ENCODE measurements at places on chromosomes 16 and 17.
A peak's percentile ranks its signal among the peaks of the same experiment; 100 is the strongest.

DNA sequence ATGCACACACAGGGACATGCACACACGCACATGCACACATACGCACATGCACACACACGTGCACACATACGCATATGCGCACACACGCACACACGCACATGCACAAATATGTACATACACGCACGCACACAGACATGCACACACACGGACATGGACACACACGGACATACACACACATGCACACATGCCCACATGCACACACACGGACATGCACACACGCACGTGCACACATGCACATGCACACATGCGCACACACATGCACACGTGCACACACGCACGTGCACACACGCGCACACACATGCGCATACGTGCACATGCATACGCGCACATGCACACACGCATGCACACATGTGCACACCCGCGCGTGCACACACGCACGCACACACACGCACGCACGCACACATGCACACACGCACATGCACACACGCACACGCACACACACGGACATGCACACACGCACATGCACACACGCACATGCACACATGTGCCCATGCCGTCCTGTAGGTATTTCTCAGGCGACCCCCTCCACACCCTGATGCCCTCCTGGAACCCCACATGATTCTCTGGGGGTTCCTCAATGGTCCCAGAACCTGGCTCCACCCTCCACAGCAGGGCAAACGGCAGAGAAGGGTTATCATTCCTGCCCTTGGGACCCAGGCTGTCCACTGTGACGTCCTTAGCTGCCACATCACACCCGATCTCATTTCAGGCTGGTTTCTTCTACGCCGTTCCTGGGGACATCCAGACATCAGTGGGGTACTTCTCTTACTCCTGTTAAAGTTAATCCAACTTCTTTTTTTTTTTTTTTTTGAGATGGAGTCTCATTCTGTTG, 9.6 kb upstream of the RBFOX3 start:
- DNase-seq = no peak

DNA sequence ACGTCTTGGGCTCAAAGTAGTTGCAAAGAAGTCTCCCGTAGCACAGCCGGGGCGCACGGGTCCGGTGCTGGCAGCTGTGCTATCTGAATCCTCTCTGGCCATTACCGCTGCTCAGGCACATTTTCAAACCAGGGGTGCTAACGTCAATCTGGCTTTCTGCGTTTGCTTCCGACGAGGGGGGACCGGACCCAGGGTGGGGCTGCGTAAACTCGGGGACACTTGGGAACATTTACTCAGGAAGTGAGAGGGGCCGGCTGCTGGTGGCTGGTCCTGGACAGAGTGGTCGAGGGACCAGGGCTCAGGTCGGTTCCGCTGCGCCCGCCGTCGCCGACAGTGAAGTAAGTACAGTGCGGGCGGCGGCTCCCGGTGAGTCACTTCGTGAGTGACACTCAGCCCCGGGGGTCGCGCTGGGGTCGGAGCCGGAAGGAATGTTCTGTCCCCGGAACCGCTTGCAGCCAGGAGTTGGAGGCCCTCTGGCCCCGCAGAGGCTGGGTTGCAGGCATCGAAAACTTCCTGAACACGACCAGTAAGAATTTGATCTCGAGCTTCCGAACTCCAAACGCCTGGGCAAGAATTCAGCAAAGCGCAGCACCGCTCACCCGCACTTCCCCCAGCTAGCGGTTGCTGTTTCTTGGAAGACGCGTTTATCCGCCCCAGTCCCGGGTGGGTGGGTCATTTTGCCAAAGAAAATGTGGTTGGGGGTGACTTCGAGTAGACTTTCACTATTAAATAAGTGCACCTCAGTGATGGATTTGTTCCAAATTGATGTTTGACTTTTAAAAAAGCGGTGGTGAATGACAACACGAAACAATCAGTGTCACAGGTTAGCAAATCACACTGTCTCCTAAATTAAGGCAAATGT, 1.4 kb upstream of the HS3ST3B1 start:
- peak; percentile 48 for DNase-seq

DNA sequence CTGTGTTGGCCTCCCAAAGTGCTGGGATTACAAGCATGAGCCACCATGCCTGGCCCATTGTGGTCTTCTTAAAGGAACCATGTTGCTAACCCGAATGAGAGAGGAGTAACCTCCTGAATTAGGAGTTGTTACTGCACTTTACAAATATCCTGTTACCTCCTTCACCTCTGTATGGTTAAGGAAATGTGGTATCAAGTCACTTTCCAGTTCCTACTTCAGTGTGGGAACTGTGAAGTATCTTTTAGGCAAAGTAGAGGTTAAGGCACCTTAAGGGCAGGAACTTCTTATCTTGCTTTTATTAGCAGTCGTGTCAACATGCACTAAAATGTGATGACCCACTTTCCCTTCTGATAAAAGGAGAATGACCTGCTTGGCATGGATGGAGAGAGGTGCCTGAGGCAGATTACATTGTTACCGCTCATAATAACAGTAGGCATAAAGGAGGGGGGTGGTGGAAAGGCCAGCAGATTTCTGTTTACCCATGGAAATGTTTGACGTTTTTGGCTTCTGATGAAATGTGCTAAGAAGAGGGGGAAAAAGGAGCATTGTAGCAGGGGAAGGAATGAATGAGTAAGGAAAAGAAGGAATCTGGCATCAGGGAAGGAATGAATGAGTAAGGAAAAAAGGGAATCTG, 28.5 kb downstream of the FTO start:
- DNase-seq = no peak

GRCh38 chr16:3246002-3246401, 10.4 kb downstream of the MEFV start:
- no peak for DNase-seq

DNA sequence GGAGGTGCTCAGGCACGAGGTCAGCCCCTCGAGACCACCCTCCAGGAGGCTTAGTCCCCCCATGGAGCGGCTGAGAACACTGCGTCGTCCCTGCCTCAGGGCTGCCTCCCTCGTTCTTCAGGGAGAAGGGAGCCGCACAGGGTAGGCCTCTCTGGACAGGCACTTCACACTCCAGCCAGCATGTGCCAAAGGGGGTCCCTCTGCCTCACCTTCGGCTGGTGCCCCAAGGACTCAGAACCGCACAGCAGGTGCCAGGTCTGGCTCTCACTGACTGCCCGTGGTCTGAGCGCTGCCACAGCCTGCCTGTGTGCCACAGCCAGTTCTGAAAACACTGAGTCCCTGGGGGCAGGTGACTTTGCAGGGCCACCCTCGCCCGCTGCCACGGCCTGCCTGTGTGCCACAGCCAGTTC, 7.1 kb downstream of the P2RX5 start:
- no peak for DNase-seq

DNA sequence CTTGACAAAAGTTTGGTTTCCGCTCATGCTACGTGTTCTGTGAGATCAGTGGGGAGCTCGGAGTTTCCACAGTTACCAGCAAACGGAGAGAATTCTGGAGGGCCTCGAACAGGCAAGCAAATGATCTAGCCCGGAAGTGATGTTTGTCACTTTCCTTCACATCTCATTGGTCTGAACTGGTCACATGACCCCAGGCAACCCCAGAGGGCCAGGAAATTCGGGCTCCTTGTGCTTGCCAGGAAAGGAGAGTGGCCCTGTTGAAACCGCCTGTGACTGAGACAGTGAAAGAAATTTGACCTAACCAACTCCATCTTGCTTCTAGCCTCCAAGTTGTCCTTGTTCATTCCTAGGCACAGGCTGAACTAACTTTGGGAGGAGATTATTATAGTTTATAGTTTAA, 23.0 kb downstream of the SPPL2C start:
- no peak for DNase-seq

GRCh38 chr16:85321509-85322271, 209.4 kb upstream of the CIBAR2 start:
- peak; percentile 75 for DNase-seq

- peak; percentile 82 for DNase-seq
Measured at GRCh38 chr16:75254359-75254837, 3.0 kb upstream of the BCAR1 start.

DNA sequence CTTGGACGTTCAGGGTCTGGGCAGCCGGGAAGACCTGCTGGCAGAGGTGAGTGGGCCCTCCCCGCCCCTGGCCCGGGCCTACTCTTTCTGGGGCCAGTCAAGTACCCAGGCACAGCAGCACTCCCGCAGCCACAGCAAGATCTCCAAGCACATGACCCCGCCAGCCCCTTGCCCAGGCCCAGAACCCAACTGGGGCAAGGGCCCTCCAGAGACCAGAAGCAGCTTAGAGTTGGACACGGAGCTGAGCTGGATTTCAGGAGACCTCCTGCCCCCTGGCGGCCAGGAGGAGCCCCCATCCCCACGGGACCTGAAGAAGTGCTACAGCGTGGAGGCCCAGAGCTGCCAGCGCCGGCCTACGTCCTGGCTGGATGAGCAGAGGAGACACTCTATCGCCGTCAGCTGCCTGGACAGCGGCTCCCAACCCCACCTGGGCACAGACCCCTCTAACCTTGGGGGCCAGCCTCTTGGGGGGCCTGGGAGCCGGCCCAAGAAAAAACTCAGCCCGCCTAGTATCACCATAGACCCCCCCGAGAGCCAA, 8.6 kb upstream of the ABCC3 start:
- peak; percentile 83 for DNase-seq

GRCh38 chr16:28491230-28491969, 474 bp downstream of the CLN3 start:
- peak; percentile 18 for DNase-seq

GRCh38 chr17:65711671-65712276, 150.3 kb upstream of the AXIN2 start:
- DNase-seq = no peak

GRCh38 chr17:73683771-73684170, 39.5 kb upstream of the SDK2 start:
- DNase-seq = no peak

- no peak for DNase-seq
Measured at GRCh38 chr16:13435873-13436474, 484.0 kb upstream of the ERCC4 start.

- DNase-seq = peak; percentile 5
Measured at GRCh38 chr16:59192551-59193199, 458.6 kb upstream of the GOT2 start.

DNA sequence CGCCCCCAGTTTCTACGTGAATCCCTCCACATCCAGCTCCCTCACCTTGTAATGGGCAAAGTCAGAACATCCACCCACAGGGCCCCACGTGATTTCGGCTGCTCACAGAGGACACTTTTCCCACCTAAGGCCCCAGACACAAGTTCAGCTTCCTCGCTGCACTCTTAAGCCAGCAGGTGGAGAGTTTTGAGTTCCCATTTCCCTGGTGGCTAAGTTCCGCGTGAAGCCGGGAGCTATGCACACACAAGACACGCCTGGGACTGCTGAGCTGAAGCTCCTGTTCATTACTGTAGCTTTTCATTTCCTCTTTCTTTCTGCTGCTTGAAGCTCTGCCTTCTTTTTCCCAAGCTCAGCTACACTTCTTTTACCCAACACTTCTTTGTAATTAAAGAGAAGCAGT, 273.8 kb downstream of the NPIPA8 start:
- DNase-seq = no peak

- DNase-seq = no peak
Measured at GRCh38 chr17:18866866-18867813, 9.2 kb downstream of the PRPSAP2 start.

DNA sequence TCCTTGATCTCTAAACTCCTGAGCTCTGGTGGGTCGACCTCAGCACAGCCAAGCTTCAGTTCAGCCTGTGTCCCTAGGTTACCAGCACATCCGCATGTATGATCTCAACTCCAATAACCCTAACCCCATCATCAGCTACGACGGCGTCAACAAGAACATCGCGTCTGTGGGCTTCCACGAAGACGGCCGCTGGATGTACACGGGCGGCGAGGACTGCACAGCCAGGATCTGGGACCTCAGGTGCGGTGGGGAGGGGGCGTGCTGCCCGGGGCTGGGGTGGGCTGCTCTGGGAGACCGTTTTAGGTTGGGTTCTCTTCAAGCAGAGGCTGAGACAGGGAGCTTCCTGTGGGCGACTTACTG, 1.1 kb downstream of the MLST8 start:
- DNase-seq = no peak

GRCh38 chr17:20063665-20064648, 54.8 kb downstream of the SPECC1 start:
- peak; percentile 74 for DNase-seq

DNA sequence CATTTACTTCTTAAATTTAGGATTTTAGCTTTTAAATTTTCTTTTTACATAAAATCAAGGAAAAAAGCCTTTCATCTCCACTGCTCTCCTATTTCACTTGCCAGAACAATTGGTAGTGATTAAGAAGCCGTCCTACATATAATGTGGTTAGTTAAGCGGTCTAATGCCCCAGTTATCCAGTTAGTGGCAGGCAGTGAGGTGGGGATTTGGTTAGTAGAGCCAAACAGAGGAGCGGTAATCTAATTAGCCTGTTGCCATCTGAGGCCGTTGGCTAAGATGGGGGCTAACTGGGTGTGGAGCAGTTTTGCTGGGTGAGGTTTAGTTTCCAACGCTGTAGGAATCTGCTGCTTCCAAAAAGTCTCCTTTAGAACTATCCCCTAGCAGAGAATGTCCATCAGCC, 22.4 kb downstream of the SNX11 start:
- DNase-seq = no peak

- no peak for DNase-seq
Measured at GRCh38 chr17:61444075-61444474, 8.1 kb upstream of the TBX4 start.

DNA sequence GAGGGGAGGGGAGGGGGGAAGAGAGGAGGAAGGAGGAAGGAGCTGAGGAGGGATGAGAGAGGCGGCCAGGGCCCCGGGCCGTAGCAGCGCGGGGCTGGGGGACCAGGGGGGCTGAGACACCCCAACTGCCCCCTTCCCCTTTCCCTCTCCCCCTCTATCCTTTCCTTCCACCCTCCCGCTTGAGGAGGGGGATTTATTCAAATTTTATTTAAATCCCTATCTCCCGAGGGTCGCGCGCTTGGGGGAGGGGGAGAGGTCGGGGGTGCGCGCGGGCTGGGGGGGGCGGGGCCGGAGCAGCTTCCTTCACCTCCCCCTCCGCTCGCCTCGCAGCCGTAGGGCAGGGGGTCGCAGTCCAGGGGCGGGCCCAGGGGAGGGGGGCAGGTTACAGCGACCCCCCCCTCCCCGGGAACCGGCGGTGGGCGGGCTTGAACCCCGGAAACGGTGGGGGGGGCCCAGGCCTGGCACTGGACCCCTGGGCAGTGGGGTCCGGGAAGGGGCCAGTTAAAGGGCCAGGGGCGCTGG, at the start of gene FBXL19:
Gene FBXL19, plus strand, starts transcription at position 19 of the 522 bp plus-strand sequence. CDS start 2,183 bp downstream, outside the sequence.
- no peak for DNase-seq

DNA sequence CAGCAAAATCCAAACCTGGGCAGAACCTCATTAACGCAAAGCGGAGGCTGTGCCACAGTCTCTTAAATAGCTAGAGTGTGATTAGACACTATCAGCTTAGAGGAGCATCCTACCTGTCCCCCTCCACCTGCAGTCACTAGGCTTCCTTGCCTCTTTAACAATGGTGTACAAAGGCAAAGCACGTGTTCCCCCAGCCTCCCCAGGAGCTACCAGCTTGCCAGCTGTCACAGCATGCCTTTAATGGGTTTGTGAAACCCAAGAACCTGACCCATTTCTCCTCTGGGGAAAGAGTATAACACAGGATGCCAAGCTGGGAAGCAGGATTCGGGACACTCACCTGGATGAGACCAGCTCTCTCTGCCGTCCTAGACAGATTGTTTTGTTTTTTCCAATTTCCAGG, 37.2 kb upstream of the TBX2 start:
- DNase-seq = no peak

- DNase-seq = peak; percentile 69
Measured at GRCh38 chr17:8073627-8074484, 13.7 kb downstream of the ALOX12B start.
